ENCODE measurements at places on chromosomes 2 and 18.

DNA sequence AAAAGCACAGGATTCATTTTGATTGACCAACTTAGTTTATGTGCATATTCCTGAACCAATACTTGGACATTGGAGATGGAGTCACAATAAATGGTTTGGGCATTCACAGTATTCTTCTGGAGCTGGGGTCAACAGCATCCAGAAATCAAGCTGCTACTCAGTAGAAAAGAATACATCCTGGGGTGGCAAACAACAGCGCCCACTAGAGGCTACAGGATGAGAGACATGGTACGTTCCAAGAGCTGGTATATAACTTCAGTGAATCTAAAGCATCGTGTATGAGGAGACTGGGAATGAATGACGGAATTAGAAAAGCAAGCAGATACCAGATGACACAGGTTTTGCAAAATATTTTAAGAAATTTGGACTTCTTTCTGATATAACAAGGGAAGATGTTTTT lies 142.9 kb upstream of the FIGN start:
- DNase-seq: no peak

DNA sequence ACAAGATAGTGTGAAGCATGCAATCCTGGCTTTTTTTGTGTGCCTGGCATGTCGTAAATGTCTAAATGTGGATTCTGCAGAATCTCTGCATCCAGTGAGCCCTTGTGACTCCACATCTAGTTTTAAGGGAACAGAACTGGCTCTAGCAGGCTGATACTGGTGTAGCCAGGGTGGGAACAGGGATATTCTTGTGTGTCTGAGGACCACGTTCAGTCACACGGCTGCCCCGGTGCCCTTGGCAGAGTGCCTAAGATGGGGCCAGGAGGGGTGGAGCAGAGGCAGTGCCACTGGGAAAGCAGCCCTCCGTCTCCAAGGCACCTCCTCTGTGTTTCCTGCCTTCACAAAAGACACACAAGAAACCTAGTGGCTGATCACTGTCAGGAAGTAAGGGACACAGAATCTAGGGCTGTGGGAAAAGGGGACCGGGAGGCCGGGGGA lies 91.5 kb upstream of the PARD3B start:
- no peak for DNase-seq

GRCh38 chr2:113081488-113082210 lies 13.9 kb downstream of the IL1F10 start:
- DNase-seq: no peak

GRCh38 chr2:174594456-174594855 lies 3.1 kb downstream of the WIPF1 start:
- DNase-seq: no peak

DNA sequence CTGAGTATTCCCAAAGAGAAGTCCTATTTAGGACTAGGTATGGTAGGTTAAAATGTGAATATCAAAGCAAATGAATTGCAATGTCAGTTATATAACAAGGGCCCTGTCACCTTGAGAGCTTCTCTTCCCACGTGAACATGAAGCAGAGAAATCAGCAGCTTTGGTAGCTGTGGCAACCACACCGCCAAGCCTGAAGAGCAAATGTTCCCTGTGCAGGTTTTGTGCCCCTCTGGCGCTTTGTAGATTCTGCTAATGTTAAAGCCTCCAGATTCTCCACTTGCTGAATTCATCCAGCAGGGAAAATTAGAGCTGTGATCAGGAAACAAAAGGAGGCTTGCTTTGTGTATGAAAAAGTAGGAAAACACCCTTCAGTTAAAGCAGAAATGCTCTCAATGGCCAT lies 322.6 kb downstream of the RBM43 start:
- no peak for DNase-seq

DNA sequence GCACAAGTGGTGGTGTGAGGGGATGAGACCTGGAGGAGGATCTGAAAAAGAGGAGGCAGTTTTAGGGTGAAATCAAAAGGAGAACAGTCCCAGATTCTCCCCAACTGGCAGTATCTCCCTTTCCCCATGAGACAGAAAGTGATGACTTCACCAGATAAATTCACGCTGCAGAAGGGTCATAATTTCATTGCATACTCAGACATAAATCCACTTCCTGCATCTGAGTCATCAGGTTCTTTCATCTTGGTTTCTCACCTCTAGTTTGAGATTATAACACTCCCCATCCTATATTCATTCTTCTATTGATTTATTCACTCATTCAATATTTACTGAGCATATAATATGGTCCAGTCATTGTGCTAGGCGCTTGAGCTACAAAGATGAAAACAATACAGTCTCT lies 64.7 kb downstream of the CCDC148 start:
- DNase-seq: no peak

- DNase-seq: no peak
Measured at GRCh38 chr2:221962186-221962585, 336.6 kb downstream of the PAX3 start.

DNA sequence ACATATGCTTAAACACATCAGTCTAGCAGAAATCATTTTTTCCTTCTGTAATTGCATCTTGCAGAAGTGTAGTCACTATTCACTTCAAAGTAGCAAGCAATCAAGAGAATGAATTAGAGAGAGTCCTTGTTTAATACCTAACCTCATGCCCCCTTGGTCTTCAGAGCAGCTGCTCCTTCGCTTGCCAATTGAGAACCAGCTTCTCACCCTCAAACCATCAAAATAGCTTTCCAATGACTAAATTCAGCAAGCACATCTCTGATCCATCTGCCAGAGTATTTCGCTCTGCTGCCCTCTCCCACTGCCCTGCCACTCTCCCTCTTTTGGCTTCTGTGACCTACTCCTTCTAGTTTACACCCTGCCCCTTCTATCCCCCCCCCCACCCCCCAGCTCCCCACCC lies 120.7 kb upstream of the AGAP1 start:
- DNase-seq: no peak

DNA sequence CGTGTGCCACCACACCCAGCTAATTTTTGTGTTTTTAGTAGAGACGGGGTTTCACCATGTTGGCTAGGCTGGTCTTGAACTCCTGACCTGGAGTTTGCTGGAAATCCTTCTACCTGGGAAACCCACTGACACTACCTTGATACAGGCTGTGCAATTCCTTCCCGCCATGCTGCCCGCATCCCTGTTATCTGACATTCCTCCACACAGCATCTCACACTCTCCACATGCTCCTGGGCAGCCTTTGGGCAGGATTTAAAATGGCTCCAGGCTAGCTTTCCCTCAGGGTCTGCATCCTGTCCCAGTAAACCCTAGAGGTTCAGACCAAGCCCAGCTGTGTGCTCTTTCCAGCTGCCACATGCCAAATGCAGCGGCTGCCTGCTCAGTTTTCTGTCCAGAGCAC lies 319.5 kb upstream of the CXCR4 start:
- no peak for DNase-seq

DNA sequence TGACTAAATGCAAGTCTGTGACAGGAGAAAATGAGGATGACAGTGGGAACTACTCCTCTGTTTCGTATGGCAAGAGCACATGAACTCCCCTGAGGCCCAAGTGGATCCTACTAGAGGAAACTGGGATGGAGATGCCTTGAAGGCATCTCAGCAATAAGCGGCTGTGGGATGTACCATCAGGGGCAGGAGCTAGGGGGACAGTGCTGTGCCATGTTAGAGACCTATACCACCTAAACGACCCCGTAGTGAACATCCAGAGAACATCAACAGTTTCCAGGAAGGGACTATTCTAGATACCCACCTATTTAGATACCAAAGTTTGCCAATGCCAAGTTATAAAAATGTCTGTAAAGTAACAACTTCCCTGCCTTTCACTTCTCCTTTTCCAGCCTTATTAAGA lies 860.8 kb upstream of the ACVR2A start:
- no peak for DNase-seq

DNA sequence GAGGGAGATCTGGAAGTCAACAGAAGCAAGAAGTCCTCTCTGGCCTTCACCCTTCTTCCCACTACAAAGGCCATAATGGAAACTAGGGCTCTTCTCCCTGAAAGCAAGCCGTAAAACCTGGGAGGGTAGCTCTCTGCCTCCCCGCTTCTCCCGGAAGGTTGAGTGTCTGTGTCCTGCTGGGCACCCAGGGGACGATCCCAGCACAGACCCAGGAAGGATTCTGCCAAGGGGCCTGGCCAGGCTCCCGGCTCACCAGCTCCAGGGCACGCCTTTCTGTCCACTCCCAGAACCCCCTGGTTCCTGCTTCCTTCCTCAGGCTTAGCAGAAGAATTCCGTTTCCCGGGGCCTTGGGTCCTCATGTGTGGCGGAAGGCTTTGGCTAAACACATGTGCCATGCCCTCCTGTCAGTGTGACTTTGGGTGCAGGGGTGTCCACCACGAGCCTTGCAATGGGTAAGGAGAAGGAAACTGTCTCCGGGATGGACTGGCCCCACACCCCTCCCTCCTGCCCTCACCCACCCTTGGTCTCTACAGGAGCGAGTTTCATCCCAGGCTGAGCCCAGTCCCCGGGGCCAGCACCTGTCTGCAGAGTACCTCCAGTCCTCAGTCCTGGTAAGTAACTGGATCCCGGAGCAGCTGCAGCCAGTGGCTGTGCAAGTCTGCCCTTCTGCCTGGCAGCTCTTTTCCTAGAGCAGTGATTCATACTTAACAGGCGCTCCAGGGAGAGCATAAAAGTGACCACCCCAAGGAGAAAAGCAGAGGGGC lies 135.8 kb downstream of the TPO start:
- no peak for DNase-seq

- no peak for DNase-seq
Measured at GRCh38 chr18:74456349-74457042, 612 bp downstream of the DIPK1C start.

DNA sequence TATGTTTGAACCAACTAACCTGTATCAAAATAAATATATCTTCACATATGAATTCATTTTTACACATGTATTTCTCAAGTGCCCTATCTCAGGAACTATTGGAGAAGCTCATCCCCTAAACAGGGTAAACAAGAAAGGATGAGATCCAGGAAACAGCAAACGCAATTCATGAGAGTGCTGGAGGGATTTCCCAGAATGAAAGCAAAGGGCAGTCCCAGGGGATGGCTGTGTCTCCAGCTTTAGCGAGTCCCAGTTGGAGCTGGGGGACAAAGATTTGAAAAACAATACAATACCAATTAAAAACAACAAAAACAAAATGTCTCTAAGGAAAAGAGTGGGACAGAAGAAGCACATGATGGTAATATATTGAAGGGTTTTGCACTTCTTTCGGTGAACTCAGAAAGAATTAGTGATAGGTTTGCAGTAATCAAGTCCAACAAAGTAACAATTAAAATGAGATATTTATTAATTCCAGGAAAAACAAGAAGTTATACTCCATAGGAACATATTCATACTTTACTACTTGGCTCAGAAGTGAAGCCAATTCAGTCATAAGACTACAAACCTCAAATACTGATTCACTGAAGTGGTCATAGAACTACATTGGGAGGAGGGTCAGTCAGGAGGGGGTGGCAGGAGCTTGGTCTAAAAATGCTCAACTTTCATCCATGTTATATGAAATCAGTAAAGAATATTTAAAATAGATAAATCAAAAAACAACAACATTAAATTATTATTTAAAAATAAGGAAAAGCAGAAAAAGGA lies 73.1 kb upstream of the PDE1A start:
- DNase-seq: no peak

DNA sequence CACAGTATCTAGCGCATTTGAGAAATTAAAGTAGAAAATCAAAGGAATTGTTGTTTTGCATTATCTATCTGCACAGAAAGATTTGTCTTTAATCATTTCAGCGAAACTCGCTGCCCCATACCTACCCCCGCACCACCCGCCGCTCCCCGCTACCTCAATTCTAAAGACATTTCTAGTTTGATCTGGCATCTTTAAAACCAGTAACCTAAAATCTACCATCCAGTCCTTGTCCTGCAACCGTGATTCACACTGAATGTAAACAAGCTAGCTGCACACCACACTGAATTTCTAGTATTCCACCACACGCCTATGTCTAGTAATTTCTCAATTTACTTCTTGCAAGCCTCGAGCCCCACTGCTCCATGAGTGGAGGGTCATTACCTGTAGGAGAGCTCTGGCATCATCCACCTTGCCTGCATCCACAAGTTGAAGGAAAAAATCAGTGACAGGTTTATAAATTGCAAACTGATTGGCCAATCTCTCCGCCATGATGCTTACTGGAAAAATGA lies 60.1 kb downstream of the ABCG8 start:
- DNase-seq: no peak

DNA sequence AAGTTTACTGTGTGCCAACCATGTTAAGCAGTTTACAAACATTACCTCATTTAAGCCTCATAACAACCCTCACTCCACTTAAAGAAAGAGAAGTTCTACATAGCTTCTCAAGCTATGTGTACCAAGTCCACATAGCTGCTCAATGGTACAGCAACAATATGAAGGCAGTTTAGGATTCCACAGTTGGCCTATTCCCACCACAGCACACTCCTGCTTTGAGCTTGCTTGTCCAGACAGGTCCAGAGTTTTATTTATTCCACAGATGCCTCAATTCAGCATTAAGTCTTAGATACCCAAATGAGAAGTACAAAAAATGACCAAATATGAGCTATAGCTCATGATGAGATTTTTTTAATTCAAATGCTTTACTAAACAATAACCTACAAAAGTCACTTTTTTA lies 24.8 kb downstream of the NPHP1 start:
- no peak for DNase-seq

DNA sequence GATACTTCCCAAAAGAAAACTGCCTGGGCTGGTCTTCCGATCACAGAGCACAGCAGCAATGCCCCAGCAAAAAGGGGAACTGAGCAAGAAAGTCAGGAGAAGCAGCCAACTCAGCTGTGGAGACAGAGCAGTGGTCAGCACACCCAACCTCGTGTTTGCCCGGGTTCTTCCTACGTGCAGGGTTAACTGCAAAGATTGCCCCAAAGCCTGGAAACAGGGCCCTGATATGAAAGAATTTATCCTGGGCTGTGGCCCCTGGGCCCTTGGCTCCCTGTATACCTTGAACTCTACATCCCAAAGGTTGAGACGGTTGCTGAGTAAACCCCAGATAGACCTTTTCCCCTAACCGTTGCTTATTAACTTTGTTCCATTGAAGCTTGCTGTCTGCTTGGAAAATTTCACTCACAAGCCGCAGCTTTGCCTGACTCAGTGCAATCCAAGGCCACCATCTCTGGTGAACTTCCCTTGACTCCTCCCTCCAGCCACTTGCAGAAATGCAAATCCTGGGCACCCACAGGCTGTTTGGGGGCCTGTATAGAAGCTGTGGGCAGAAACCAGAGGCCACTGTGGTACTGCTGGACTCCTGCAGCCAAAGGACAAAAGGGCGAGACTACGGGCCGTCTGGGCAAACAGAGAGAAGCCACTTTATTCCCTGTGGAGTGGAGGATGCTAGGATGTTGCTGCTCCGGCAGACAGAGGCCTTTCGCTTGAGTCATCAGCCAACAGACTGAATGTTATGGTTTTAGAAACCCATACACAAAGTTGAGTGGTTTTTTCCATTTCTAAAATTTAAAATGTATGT lies 18.2 kb downstream of the NRP2 start:
- no peak for DNase-seq

DNA sequence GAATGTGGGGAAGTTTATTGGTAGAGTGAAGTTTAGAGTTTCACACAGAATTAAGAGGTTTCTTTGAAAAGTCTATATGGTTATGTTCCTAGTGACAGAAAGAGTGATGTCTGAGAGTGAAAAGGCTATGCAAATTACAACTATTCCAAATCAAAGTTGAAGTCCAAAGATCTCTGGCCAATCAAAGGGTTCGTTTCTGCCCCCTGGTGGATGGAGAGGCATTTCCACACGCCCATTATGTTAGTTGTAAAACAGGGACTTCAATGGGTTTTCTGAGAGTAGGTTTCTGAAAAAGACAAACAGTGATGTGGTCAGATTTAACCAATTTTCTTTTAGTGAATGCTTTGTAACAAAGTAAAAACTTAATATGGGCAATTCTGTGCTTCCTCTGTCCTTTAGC lies 441.5 kb upstream of the POU3F3 start:
- peak; percentile 3 for DNase-seq
